ENCODE measurements at places on chromosomes 5 and 9.
A peak's percentile ranks its signal among the peaks of the same experiment; 100 is the strongest.

DNA sequence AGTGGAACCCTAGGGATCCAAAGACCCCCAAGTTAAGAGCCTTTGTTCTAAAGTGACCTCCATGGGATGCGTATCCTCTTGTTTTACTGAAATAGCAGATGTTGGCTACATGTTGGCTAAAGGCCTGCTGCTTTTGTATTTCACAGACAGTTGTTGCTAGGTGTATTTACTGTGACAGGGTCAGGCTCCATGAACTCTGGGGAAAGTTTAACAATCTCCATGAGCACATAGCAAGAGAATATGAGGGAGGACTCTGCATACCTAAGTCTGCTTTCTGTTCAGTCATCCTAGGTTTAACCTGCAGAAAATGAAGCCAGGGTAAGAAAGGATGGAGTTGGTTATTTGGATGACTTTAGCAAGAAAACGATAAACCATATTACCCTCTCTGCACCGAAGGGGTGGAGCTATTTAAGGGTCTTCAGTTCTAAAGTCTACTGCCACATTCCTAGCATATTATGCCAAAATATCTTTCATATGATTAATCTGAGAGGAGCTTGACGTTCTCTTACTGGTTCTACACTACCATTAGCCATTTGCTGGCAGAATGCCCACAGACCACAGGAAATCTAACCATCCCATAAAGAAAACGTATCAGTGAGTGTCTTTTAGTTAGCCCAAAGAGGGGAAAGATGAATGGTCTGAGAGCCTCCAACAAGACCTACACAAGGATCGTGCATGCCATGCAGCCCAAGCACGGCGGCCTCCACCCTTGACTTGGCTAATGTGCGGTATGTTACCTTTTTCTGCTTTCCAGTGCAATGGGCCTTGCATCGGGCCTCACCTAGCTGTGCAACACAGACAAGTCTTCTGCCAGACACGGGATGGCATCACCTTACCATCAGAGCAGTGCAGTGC lies 127.8 kb downstream of the SAXO1 start:
- peak; percentile 21 for DNase-seq

GRCh38 chr9:20753761-20754160 lies 69.7 kb downstream of the FOCAD start:
- no peak for DNase-seq

DNA sequence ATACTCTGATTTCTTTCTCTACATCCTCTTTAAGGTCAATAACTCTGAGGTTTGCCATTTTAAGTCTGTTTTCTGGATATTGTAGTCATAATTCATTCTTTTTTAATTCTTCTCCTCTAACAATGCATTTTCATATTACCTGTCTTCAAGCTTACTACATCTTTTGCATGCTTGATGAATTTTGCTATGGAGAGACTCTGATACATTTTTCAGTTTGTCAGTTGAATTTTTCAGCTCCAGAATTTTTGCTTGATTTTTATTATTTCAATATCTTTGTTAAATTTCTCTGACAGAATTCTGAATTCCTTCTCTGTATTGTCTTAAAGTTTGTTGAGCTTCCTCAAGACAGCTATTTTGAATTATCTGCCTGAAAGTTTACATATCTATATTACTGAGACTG lies 159.8 kb upstream of the ST8SIA4 start:
- no peak for DNase-seq

DNA sequence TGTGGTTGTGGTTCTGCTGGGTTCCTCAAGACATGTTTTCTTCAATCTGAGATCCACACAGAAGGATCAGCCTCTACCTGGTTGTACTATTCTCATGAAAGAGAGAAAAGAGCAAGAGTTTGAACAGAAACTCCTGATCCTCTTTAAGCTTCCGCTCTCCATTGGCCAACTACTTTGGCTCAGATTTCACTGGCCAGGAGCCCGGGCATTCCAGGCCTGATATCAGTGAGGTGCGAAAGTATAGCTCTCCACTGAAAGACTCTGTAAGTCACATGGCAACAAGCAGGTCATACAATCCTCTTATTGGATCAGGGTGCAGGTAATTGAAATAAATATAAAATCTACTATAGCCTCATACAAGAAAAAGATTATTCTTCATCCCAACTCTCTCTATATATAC lies 920.5 kb downstream of the TLE4 start:
- DNase-seq, result peak; percentile 32

DNA sequence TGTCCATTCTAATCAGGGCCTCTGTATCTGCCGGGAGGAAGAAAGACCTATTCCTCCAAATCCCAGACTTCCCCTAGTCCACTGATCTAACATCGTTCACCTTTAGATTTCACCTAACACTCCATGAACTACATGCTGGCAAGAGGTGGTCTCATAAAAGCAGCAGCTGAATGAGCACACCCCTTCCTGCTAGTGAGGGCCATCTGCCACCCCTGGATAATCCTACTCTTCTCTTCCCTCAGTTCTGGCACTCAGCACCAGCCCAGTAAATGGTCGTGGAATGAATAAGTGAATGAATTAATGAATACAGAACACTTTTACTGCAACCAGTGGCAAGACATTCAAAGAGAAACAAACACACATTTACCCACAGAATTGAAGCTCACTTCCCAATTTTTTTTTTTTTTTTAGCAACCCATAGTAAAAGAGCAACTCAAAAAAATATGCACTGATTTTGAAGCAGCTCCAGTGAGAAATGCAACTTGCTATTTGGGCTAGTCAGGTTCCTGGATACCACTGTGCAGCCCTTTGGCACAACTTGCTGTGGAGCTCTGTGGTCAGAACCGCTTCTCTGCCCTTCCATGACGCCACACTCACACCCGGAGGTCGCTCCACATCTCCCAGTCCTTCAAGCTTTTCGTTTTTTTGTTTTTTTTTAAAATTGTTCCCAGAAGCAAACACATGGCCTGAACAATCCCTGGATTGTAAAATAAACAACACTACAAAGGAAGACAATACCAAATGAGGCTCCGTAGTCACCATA lies 6.2 kb downstream of the RNF183 start:
- DNase-seq, result no peak

- DNase-seq, result no peak
Observed at GRCh38 chr5:6868575-6869215, 155.5 kb downstream of the TENT4A start.

- DNase-seq, result no peak
Observed at GRCh38 chr5:3905031-3905430, 309.4 kb downstream of the IRX1 start.

GRCh38 chr5:17143335-17143734 lies 74.1 kb upstream of the BASP1 start:
- no peak for DNase-seq

GRCh38 chr5:68285075-68285840 lies 69.7 kb downstream of the PIK3R1 start:
- no peak for DNase-seq

GRCh38 chr9:76136986-76137385 lies 246.5 kb downstream of the PCSK5 start:
- peak; percentile 59 for DNase-seq

DNA sequence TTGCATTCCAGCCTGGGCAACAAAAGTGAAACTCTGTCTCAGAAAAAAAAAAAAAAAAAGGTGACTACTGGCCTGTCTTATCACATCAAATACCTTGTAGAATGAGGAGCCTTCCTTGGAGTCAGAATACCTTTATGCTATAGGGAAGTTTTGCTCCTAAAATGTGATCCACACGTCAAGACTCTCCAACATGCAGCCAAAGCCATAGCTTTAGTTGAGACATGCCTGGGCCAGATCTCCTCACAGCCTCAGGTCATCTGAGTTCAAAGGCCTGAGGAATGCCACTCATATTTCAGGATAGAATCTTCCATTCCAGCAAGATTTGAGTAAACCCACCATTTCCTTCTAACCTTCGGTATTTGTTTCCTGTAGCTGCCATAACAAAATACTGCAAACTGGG lies 13.7 kb upstream of the SOWAHA start:
- no peak for DNase-seq

- no peak for DNase-seq
Observed at GRCh38 chr5:42309865-42310264, 113.4 kb upstream of the GHR start.

- DNase-seq, result no peak
Observed at GRCh38 chr9:104278929-104279496, 184.9 kb downstream of the SMC2 start.

- no peak for DNase-seq
Observed at GRCh38 chr9:123620239-123620638, 264.2 kb downstream of the CRB2 start.

GRCh38 chr9:105975886-105976645 lies 281.7 kb downstream of the TMEM38B start:
- DNase-seq, result no peak

GRCh38 chr5:149268928-149269557 lies 2.6 kb upstream of the AFAP1L1 start:
- no peak for DNase-seq

DNA sequence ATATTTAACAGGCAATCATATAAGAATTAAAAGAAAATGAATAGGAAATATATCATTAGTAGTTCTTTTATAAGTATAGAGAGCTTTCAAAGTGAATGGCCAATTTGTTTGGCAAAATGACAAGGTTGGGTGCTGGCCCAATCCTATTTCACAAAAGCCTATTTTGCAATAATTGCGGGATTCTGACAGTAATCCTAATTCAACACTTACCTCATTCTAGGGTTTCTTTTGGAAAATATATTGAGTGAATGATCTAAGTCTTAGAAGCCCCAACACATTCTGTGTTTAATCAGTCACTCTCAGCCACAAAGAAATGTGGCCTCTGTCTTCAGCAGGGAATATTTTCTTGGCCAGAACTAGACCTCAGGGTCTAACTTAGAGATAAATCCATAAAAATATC lies 835.9 kb upstream of the ZNF608 start:
- DNase-seq, result no peak

GRCh38 chr9:110217656-110218099 lies 9.7 kb upstream of the C9orf152 start:
- no peak for DNase-seq

DNA sequence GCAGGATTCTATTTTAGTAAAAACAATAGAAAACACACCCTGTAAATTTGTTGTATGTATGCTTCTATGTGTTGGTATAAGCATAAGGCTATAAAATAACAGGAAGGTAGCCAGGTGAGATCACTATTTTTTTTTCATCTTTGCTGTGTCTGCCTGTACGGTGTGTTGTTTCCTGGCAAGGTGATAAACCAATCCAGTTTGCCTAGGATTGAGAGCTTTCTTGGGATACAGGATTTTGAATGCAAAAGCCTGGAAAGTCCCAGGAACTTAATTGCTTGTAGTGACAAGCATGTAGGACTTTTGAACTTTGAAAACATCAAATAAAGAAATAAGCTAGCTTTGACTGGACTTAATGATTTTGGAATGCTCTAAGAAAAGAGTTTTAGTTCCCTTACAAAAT lies 83.3 kb upstream of the RORB start:
- DNase-seq, result no peak

DNA sequence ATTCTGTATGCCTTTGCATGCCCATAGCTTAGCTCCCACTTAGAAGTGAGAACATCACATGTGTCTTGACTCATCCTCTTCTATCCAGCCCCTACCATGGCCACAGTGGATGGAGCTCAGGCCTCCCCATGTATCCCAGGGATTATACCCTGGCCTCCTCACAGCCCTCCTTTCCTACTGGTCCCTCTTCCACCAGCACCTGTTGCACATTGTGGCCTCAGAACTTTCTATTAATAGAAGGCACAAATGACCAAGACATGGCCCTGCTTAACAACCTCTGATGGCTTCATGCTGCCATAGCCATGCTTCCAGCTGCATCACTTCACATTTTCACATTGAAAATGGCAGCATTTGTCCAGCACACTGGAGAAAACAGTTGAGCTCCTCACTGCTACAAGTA lies 315.4 kb downstream of the CDK5RAP2 start:
- peak; percentile 33 for DNase-seq

DNA sequence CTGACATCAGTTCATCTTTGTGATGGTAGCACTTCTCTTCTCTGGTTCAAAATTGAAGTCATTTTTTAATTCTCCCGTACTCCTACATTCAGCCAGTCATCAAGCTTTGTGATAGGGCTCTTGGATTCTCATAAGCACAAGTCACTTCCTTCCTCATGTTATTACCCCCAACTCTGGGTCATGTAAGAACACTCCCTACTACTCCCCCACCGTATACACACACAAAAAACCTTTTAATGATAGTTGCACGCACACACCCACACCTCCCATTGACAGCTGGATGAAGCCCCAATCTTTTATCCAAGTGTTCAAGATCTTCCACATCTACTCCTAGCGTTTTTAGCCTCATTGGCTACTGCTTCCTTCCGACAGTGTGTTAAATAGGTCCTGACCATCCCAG lies 16.8 kb downstream of the KDM3B start:
- DNase-seq, result no peak

DNA sequence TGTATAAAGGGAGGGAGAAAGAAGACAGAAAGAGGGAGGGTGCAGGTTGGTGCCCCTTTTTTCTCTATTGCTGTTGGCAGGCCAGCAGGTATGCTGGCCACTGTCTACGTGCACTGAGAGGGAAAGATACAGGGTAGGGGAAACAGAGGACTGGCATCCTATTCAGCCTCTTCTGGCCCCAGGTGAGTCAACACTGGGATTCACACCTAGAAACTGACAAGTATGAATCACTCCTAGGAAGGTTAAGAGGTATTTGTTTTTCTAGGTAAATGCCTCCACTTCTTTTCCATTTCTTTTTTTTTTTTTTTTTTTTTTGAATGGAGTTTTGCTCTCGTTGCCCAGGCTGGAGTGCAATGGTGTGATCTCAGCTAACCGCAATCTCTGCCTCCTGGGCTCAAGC lies 2.8 kb upstream of the UBAP1 start:
- DNase-seq, result no peak

DNA sequence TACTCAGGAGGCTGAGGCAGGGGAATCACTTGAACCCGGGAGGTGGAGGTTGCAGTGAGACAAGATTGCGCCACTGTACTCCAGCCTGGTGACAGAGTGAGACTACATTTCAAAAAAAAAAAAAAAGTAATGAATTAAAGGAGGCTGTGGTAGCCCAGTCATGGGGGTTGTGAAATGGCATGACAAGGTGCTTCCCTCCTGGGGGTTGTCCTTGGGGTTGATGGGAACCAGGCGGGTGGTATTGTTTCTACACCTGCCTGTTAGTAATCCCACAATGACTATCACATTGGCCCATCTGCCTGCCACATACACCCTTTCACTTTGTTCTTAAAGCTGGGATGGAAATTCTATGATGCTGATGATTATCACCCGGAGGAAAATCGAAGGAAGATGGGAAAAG lies 5.6 kb downstream of the IDNK start:
- no peak for DNase-seq

- DNase-seq, result peak; percentile 62
Observed at GRCh38 chr9:133787754-133788025, 49.5 kb upstream of the SARDH start.

- DNase-seq, result no peak
Observed at GRCh38 chr5:111655169-111655924, 101.6 kb downstream of the NREP start.

- no peak for DNase-seq
Observed at GRCh38 chr5:158884827-158885518, 214.7 kb downstream of the EBF1 start.

GRCh38 chr5:169811680-169812079 lies 168.6 kb downstream of the INSYN2B start:
- no peak for DNase-seq

DNA sequence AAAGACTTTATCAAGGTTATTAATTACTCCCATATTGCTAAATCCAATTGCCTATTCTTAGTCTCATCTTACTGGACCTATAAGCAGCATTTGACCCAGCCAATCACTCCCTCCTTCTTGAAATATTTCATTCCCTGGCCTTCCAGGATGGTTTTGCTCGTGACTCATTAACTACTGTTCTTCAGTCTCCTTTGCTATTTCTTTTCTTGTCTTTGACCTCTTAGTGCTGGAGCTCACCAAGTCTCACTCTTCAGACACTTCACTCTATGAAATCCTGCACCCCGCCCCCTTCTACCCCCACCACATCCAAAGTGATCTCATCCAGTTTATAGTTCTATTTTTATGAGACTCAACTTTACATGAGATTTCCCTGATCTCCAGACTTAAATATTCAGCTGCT lies 803.1 kb upstream of the WWC1 start:
- DNase-seq, result no peak
